ENCODE measurements at places on chromosomes 5 and 9.

GRCh38 chr5:73591102-73591695, 25.7 kb downstream of the UTP15 start:
- DNase-seq, result peak; percentile 21

- no peak for DNase-seq
Observed at GRCh38 chr5:172151661-172152210, 36.3 kb downstream of the STK10 start.

DNA sequence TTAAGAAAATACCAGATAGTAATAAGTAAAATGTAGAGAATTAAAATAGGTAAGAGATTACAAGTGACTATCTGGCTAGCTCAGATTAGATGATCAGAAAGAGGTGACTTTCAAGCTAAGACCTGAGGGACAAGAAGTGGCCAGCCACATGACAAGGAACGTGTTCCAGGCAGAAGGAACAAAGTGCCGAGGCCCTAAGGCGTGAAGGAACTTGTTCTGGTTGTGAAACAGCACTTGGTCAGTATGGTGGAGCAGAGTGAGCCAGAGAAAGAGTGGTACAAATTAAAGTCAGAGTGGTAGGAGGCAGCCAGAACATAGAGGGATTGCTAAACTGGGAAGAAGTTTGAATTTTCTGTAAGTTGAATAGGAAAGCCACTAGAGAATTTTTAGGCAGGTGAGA, 73.6 kb downstream of the ADRB2 start:
- DNase-seq, result no peak

DNA sequence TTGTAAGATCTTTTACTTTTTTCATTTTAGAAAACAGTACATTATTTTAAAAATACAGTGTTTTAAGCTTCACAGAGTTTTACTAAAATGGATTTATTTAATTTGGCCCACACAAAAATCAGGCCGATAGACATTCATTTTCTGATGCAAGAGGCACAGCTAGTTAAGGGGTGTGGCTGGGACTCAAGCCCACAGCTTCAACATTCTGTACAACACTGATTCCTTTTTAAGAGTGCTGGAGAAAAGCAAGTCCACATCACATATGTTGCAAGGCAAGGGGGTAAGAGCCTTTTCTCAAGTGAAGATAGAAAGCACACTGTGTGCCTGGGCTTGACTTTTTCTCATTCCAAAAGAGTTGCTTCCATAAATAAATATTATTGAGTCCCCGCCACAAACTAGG, 195.9 kb downstream of the RFK start:
- no peak for DNase-seq

- peak; percentile 30 for DNase-seq
Observed at GRCh38 chr5:109690975-109691574, 1.3 kb downstream of the MAN2A1 start.

- no peak for DNase-seq
Observed at GRCh38 chr9:71483436-71483835, 284.9 kb downstream of the CEMIP2 start.

DNA sequence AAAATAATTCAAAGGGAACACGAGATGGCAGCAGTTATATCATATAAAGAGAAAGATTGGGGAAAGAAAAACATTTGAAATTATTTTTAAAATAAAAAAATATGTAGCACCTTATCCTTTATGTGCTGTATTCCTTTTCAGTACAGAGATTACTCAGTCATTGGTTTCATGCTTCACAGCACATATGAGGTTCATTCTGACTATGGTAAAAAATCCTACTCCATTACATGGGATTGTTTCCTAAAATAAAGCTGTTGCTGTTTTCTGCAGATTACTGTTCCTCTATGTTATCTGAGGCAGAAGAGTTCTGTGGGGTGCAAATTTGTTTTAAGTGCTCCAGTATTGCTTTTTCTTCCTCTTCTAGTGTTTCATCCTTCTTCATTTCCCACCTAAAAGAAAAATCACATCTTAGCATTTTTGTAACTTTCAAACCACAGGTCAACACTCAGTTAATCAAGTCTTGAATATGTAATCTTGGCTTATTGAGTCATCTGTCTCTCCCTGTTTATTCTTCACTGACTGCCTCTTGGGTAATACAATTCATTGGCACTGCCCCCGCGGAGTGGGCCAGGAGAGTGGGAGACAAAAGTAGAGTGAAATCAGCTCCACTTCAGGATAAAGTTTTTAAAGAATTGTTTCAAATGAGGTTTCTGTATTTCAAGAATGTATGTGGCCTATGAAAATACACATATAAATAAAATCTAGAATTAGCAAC, 412.5 kb upstream of the POU5F2 start:
- DNase-seq, result no peak

DNA sequence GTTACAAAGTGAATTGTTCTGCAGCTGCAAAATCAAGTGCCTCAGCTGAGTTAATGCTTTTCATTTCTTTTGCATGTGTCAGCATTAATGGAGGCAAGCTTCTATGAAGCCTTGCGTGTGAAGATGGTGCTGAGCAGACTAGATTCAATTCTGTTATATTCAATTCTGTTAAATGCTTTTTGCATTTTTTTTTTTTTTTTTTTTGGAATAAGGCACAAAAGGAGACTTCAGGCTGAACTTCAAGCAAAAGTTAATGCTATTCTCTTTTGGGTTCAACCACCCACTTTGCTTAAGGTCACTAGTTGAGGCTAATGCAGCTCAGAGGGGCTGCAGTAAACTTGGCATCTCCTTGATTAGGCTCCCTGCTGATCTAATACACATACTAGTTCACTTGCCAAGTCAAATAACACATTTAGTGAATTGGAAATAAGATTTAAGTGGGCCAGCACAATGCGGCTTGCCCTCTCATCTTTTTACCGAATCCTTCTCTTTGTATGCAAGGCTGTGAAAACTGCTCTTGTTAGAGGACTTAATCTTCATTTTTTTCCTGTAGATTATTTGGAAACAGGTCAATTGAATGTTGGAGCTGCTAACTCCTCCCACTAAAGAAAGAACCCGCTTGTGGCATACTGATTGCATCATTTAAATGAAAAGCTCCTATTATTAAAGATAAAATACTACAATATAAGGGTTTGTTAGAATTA, 1020.2 kb downstream of the NR2F1-AS1 start:
- DNase-seq, result no peak

- DNase-seq, result no peak
Observed at GRCh38 chr5:149656576-149657182, 73.4 kb upstream of the PPARGC1B start.

DNA sequence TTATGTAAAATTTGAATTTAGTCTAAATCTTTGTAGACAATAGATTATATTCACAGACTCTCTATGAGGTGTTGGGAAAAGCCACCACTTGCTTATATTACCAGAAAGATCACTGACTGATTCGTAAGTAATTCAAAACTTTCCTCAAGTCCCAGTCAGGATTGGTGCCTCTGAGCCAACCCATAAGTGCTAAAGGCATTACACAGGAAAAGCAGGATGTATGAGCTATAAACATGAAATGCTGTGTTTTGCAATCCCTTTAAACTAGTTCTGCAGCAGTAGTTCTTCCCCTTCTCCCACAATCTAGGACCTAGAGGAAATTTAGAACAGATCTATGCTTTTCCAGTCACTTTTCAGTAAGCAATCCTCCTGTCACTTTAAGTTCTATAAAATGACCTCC, 48.0 kb downstream of the SHLD3 start:
- DNase-seq, result no peak

DNA sequence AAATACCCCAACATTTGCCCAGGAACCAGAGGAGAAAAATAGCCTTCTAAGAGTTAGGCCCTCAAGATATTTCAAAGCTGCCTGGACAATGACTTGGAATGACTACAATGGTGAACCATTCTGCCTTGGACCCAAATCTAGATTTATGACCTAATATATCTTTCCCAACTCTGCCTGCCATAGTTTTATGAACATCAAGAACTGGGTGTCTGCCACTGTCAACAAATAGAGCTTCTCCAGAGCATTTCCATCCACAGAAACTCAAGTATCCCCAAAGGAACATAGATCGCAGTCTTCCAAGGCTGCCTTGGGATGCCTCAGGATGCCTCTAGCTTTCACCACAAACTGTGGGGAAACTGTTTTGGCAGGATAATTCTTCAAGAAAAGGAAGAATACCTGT, 48.2 kb upstream of the NFIB start:
- no peak for DNase-seq

- no peak for DNase-seq
Observed at GRCh38 chr9:22622815-22623214, 176.2 kb downstream of the DMRTA1 start.

DNA sequence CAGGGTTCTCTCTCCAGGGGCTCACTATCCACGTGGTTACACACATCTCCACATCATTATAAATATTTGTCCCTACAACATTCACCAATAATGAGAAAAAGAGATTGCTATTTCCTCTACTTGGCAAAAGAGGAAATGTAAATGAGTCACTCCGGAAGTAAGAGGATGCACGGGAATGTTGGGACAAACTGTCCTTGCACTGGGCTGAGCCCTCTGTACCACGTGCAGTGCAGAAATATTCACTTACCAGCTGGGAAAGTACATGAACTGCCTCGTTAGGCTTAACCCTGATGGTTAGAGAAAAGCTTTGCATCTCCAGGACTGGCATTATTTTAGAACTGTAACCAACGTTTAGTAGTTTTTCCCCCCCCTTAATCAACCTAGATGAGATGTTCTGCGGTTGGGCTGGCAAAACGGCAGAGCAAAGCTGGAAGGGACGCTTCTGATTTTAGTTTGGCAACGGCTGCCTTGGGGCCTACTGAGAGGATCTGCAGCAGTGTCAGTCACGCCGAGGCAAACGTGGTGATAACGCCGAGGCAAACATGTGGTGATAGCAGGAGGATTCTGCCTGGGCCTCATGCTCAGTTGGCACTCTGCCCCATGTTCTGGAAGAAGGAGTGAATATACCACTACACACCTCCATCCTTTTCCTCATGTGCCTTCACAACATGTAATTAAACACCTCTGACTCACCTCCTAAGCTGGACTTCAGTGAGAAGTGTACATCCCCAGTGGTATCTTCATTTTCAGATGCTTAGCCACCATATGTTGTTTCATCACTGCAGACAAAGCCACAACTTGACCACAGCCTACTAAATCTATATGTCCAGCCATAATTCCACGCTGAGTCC, 661.4 kb upstream of the KLF4 start:
- DNase-seq, result no peak

DNA sequence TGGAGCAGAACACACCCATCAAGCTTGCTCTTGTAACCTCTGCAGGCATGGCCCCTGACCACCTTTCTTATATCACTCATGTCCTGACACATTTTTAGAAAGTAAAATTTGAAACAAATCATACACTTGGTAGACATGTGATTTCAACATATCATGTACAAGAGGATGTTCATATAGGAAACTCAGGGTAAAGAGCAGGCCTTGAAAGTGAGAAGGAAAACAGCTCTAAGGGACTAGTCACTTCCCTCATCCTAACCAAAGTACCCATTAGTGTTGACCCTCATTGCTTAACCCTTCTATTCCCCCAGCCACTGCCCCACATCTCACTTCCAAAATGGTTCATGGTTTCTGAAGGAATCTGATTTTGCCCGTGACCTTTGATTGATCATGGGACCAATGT, 492.4 kb upstream of the KLF4 start:
- DNase-seq, result no peak

Measured in GF-D8 (cell line).